ENCODE measurements at places on chromosomes 5 and 9.

DNA sequence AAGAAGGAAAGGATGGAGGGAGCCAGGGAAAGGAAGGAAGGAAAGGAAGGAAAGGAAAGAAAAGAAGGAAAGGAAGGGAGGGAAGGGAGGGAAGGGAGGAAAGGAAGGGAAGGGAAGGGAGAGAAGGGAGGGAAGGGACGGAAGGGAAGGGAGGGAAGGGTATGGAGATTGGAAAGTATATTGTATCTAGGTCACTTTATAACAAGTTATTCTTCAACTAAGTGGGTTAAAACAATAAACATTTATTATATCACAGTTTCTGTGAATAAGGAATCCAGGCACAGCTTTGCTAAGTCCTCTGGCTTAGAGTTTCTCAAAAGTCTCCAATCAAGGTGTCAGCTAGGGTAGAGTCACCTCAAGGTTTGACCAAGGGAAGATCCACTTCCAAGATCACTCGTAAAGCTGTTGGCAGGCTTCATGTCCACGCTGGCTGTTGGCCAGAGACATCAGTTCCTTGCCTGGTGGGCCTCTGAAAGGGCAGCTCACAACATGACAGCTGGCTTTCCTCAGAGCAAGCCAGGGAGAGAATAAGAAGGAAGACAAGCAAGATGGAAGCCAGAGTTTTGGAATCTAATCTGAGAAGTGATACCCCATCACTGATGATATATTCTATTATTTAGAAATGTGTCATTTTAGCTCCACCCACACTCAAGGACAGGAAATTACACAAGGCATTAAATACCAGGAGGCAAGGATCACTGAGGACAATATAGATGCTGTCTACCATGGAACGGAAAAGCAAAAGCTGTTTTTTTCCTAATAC lies 105.1 kb downstream of the DEPDC1B start:
- DNase-seq: no peak

- peak; percentile 58 for DNase-seq
Measured at GRCh38 chr9:92952906-92953610, 5.7 kb downstream of the FGD3 start.

DNA sequence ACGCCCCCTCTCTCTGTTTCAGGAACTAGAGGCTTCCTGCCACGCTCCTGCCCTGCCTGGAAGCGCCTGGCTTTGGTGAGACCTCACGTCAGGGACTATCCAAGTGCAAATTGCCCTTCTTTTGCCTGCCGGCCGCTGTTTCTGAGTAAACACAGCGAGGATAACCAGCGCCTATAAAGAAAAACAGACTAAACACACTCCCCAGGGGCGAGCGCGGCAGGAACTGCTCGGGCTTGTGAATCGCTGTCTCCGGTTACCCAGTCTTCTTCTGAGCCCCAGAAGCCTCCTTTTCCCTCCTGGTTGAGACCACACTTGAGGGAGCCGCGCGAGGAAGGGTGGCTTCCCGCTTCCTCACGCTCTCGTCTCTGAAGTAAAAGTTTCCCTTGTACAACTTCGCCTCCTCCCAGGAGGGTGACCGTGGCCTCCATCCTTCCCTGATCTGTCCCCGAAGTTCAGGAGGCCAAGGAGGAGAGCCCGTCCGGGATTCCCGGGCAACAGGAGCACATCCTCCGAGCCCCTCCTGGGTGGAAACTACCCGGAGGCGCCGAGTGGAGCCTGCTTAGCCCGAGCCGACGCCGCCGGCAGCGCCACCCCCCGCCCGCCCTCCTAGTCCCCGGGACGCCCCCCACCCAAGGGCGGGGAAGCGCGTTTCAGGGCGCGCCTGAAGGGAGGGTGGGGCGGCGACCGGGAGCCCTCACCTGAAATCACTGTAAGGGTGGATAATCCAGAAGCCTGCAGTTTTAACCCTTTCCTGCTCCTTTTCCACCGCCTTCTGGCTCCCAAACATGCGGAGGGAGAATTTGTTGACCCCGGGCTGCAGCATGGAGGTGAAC lies 993 bp downstream of the HCN1 start:
- peak; percentile 7 for DNase-seq

DNA sequence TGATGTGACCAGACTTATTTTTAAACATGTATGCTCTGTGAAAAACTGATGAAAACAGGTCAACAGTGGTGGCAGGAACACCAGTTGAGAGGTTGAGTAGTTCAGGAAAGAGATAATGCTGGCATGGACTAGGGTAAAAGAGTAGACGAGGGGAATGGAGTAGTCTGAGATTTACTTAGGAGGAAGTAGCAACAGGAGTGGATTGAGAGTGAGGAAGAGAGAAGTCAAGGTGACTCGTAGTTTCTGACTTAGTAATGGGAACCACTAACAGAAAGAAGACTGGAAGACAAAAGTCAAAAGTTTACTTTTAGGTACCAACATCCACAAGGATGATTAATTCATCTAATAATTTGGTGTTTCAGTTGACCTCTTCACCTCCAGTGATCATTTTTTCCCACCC lies 3.6 kb downstream of the SRA1 start:
- no peak for DNase-seq

GRCh38 chr9:113600871-113601614 lies 137.5 kb downstream of the RGS3 start:
- no peak for DNase-seq

DNA sequence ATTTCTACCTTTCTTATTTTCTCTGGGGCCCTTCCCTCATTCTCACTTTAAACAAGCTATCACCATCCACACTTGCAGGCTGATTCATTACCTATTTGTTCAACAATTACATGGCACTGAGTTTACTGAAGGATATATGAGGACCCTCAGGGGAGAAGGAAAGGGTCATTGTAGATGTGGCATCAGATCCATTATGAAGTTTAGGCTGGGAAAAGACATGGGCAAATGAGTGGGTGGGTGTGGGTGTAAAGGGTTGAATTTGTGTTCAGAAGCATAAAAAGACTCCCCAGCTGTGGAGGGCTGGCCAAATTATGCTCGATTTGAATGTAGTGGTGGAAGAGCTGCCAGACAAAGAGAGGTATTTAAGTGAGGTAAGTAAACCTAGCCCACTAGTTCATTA lies 55.9 kb upstream of the MTAP start:
- no peak for DNase-seq

GRCh38 chr5:15261269-15261995 lies 238.5 kb upstream of the FBXL7 start:
- DNase-seq: no peak

GRCh38 chr9:70407081-70407503 lies 7.4 kb downstream of the KLF9 start:
- peak; percentile 85 for DNase-seq

GRCh38 chr9:95296761-95297160 lies 20.7 kb downstream of the FANCC start:
- no peak for DNase-seq

DNA sequence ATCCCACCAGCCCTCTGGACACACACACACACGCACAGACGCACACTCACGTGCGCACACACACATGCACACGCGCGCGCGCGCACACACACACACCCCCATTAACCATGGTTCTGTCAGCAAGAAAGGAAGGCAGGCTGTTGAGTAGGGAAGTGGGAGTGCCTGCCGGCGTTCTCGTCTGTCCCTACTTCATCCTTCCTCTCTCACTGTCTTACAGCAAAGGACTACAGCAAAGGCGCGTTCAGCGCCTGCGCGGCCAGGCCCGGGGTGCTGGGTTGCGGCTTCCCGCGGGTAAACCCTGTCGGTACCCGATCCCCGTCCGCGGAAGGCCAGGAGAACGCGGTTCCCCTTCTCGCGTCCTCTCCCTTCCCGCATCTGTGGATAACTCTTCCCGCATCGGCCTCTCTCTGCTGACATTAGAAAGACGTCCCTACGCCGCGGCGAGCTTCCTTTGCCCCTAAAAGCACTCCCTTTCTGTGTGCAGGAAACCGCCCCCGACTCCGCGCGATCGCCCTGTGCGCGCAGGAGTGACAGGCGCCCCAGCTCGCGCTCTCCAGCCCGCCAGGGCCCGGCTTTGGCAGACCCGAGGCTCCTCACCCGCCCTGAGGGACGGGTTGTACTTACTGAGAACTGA lies 219.2 kb downstream of the AGTPBP1 start:
- peak; percentile 68 for DNase-seq

DNA sequence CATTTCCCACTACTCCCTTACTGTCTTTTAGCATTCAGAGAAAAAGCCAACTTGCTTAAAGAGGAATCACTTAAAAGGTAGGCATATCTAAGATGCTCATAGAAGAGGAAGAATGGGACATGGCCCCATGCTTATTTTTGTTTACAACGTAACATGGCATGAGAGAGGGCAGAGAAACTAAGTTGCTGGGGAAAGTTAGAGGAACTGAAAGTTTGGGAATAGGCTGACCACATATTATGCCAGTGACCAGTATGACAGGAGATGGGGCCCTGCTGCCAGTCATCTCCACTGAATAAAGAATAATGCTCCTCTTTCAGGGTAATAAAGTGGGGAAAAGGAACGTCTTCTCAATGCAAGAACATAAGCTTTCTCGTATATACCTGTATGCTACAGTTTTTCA lies 1.9 kb downstream of the PLPP6 start:
- DNase-seq: no peak

DNA sequence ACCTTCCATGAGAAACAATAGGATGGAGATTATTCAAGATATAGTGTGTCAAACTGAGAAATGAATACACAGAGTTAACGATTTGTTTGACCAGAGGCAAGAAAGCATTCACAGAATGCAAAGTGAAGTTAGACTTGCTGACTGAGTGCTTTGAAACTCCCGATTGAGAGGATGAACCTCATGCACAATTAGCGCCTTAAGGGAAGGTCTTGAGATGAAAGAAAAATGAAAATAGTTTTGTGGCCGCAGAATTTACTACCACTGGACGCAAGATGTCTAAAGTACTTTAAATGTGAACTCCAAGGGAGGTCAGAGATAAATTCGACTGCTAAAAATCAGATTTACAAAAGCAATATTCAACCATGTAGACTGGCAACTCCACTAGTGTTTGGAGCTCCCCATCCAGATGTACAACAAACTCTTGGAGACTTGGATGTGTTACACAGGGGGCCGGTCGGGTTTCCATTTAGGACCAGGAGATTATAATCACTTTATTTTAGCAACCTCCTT lies 707 bp upstream of the RIMOC1 start:
- no peak for DNase-seq

DNA sequence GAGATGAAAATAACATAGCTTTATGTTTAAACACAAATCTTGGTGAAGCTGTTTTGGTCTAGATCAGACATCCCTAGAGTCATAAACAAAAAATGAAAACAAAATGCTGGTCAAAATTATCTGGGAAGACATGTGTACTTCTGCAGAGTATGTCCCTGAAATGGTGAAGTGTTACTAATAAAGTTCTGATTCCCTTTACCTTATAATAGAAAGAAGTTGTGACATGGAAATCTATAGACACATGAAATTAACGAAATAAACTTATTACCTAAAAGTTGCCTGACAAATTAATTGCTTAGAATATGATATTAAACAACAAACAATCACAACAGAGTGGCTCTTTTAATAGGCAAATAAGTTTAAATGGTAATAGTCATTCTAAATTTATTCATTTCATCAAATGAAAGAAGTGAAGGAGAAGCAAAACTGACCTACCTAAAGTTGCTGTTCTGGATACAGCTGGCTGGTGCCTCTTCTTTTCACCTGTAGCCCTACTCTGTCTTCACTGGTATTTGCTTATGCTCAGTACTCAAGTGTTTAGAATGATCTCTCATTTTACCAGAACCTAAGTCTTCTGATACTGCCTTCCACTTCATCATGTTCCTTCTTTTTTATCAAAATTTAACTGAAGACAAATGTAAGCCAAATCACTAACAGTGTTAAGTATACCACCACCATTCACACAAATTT lies 38.8 kb downstream of the FNIP1 start:
- DNase-seq: no peak

DNA sequence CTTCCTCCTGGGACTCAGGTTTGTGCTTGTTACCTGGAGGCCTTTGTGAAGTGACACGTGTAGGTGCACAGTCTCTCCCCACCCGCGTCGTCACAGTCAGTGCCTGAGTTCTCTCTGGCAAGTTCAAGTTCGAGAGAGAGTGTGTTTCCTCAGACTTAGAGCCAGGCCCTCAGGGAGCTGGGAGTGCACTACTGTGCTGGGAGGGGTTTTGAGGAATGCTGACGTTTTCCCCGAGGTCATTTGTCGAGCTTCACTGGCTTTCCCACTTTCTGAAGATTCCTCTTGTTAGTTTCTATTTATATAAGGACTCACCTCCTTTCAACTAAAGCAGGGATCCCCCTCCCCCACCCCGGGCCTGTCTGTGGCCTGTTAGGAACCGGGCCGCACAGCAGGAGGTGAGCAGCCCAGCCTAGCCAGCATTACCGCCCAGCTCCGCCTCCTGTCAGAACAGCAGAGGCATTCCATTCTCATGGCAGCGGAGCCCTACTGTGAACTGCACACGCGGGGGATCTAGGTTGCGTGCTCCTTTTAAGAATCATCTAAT lies 209.2 kb downstream of the DIRAS2 start:
- peak; percentile 85 for DNase-seq

GRCh38 chr5:163407034-163407655 lies 30.2 kb upstream of the CCNG1 start:
- peak; percentile 70 for DNase-seq

GRCh38 chr5:58885260-58885659 lies 302.4 kb downstream of the RAB3C start:
- DNase-seq: no peak

DNA sequence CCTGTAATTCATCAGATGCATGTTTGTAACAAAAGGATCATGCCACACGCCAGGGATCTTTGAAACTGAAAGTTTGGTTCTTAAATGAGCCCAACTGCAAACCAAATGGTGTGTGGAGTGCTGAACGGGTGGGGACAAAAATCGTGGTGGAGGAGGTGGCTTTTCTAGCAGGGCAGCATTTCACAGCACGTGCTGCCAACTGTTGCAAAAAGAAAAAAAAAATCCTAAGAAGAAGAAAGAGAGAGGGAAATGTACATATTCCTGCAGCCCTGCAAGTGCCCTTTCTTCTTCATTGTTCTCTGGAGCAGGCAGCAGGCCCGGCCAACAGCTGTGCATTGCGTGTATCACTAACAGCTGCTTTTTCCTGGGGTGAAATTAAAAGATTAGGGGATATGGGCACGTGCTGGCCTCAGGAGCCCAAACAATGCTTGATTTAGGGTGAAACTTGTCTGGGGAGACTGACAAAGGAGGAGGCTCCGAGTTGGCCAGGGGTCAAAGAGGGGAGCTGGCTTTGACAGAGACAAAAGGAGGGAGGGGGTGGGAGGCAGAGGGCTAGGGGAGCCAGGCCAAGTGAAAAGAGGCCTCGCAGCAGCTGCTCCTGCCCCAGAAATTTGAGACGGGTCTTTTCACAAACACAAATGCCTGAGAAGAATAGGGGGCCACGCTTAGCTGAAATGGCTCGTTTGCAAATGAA lies 73.0 kb downstream of the GADD45G start:
- no peak for DNase-seq

DNA sequence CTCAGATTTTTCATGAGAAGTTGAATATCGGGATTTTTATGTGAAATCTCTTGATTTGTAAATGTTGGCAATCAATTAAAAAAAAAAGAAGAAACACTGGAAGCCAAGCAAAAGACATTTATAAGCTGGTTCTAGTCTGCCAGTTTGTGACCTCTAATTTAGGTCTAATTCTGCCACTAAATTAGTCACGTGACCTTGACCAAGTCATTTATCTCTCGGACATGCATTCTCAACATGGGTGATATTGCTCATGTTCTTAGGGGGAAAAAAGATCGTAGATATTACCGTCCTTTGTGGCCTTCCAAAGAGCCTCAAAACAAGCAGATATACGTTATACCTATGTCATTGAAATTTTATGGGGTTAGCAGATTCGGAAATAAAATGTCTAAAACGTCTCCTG lies 52.9 kb upstream of the PTPDC1 start:
- DNase-seq: no peak

All from astrocyte of the hippocampus (primary cell).